T-cell (primary cell): ENCODE measurements at places on chromosomes 16 and 17. TPM values are rescaled to one million over a fixed set of nuclear protein-coding genes. Genes with fewer than 3 reads are reported as not detected.

DNA sequence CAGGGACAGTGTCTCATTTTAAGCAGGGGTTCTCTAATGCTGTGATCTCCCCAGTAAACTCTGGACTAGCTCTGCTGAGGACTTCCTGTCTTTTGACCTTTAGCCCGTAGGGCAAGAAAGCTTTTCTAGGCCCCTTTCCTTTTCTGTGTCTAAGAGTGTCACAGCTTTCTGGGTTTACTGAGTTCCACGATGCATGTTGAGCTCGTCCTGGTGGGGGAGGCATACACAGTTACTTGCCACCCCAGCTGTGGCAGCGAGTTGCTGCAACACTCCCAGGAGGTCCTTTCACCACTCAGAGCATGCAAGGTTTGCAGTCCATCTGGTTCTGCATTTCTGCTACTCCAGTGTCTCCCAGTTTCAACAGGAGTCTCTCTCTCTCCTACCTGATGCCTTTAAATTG is 23.7 kb downstream of the NOD2 start:
- no peak overlapping the region for H3K27ac ChIP-seq
- peaks cover 27% of the 10 kb centered on the region for H3K4me1 ChIP-seq
- H3K4me3 ChIP-seq = no peak overlapping the region
- no peak for DNase-seq
- no peaks in the 10 kb centered on the region for H3K27me3 ChIP-seq

GRCh38 chr17:81459224-81459623 is 53.4 kb downstream of the ACTG1 start:
- H3K4me3 ChIP-seq = no peak overlapping the region
- H3K27ac ChIP-seq = no peak overlapping the region
- H3K36me3 ChIP-seq = no peaks in the 10 kb centered on the region
- DNase-seq = no peak
- H3K27me3 ChIP-seq = peaks cover 27% of the 10 kb centered on the region

The SLC22A31 gene
- total RNA-seq = 2.7 TPM

- DNase-seq = peak; percentile 31
- H3K27me3 ChIP-seq = no peaks in the 10 kb centered on the region
- H3K36me3 ChIP-seq = no peaks in the 10 kb centered on the region
- no peak overlapping the region for H3K4me3 ChIP-seq
- no peak overlapping the region for H3K27ac ChIP-seq
These were observed 38.3 kb downstream of the ABCC12 start for GRCh38 chr16:48117217-48118105.

DNA sequence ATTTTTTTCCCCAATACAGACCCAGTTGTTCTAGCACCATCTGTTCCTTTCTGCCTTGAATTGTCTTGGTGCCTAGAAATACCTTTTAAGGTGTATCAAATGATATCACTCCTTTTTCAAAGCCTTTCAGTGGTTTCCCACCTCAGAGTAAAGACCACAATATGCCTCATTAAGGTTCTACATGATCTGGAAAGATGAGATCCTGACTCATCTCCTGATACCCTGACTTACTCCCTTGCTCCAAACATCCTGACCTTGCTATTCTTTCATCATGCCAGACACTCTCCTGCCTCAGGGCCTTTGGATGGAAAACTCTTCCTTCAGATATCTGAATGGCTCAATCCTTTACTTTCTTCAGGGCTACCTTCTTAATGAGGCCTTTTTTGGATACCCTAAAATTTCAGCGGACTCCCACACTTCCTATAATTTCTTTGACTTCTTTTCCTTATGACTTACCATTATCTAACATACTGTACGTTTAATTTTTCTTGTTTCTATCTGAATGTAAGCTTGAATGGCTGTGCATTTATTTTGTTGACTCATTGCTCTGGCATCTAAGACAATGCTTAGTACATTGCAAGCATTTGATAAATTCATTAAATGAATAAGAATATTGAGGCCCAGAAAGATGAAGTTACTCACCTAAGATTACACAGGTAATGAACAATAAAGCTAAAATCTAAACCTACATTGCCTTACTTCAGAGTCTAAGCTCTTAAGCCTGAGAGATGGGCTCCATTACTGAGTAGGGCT is 19.2 kb downstream of the FLOT2 start:
- H3K4me1 ChIP-seq = no peaks in the 10 kb centered on the region
- no peak overlapping the region for H3K27ac ChIP-seq
- peaks cover 12% of the 10 kb centered on the region for H3K36me3 ChIP-seq
- H3K4me3 ChIP-seq = no peak overlapping the region

The CCL1 gene
- not detected for total RNA-seq

DNA sequence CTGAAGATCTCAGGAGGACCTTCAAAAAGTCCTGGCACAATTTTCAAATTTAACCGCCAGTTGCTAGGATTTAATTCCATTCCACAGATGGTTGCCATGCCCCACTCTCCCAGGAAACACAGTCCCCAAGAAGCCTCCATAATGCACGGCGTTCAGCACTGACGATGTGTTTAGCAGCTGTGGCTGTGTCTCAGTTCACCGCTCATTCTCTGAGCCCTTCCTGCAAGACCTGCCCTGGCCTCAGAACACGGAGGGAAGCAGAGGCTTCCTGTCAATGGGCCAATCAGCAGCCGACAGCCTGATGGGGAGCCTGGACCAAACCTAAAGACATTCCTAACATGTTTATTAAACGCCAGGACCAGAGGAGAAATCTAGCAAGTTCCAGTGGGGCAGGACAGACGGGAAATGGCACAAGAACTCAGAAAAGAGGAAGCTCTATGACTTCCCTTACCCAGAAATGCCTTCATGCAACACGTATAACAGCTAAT is 4.9 kb downstream of the MYLK3 start:
- peaks cover 3% of the 10 kb centered on the region for H3K4me1 ChIP-seq
- no peaks in the 10 kb centered on the region for H3K27me3 ChIP-seq
- H3K36me3 ChIP-seq = no peaks in the 10 kb centered on the region
- no peak overlapping the region for H3K27ac ChIP-seq

The SUMO2 gene
- total RNA-seq = 253 TPM

DNA sequence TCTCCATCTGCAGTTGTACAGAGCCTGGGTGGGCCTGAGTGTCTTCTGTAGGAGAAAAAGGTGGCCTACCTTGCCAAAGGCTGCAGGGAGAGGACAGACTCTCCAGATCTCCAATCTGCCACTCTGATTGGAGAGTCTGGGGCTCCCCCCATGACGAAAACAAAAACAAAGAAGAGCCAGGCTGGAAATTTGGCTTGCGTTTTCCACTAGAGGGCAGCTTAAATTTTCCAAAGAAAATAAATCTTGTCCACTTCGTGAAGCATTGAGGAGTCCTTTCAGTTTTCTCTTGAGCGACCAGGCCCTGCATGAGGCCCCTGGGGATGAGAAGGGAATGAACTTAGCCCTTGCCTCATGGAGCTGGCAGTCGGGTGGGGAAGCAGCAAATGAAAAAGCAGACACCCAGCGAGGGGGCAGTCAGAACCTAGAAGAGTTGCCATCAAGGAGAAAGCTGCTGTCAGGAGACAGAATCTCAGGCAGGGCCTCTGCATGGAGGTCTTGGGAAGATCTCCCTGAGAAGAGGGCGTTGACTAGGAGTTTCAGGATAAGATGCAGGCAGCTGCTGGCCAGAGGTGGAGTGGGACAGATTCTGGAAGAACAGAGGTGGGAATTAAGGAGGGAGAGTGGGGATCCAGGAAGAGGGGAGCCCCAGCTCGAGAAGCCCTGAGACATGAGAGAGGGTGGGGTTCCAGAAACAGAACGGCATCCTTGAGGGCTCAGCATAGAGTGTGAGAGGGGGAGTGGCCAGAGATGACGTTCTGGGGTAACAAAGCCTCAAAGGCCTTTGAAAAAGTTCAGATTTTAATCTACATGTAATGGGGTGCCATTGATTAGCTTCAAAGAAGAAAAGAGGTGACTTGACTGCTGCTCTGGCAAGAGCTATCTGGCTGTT is 8.4 kb upstream of the SHCBP1 start:
- H3K4me3 ChIP-seq = no peak overlapping the region
- DNase-seq = no peak
- no peak overlapping the region for H3K27ac ChIP-seq

DNA sequence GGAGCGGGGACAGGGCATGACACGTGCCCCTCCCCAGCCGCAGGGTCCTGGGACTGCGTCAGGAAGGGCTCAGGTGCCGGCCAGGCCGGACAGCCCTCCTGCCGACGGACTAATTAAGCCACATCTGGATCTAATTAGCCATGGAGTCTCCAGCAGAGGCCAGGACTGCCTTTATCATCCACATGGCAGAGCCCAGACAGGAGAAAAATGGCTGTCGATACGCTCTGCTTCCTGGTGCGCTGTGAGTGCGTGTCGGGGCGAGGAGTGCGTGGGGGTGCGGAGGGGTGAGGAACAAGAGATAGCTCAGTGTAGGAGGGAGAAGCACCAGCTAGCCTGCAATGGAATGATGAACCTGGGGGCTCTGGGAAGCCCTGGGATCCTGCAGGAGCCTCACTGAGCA is 218.8 kb downstream of the IRF8 start:
- DNase-seq = no peak
- no peaks in the 10 kb centered on the region for H3K36me3 ChIP-seq
- H3K27me3 ChIP-seq = peaks cover 46% of the 10 kb centered on the region
- no peak overlapping the region for H3K4me3 ChIP-seq
- H3K4me1 ChIP-seq = no peaks in the 10 kb centered on the region

DNA sequence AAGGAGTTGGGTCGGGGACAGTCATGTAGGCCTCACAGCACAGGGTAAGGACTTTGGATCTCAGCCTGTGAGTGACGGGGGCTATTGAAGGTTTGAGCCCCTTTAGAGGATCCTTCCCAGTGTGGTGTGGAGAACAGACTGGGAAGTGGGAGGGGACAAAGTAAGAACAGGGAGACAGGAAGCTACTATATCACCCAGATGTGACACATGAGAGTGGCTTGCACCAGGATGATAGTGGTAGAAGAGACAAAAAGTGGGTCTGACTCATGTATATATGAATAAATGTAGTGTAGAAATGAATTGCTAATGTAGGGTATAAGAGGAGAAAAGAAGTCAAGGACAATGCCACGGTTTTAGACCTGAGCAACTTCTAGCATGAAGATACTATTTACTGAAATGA is 4.5 kb downstream of the NUP93 start:
- DNase-seq = no peak
- H3K36me3 ChIP-seq = peaks cover 9% of the 10 kb centered on the region
- H3K27ac ChIP-seq = no peak overlapping the region
- peaks cover 10% of the 10 kb centered on the region for H3K4me1 ChIP-seq
- no peaks in the 10 kb centered on the region for H3K27me3 ChIP-seq

DNA sequence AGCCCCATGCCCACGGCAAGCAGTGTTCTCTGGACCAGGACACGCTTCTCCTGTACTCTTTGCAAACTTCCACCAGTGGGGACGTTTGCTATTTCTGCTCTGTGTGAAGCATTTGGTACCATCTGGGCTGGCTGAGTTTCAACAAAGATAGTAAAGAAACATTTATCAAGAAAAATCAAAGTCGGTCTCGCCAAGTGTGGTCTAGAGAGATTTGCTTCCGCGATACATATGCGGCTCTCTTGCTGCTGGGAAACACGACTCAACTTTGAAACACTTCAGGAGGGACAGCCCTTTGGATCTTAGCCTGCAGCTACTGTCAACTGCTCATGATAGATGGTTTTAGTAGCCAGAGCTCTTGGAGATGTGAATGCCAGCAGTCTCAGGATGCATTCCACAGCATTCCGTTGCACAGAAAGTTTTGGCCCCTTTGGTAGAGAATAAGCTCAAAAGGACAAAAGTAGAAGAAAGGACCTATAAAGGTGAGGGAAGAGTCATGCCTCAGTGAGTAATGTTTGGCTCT is 168.2 kb upstream of the CACNG3 start:
- H3K4me1 ChIP-seq = no peaks in the 10 kb centered on the region
- no peak for DNase-seq
- no peaks in the 10 kb centered on the region for H3K27me3 ChIP-seq
- H3K36me3 ChIP-seq = no peaks in the 10 kb centered on the region

GRCh38 chr17:78459696-78460095 is 81.2 kb downstream of the PGS1 start:
- DNase-seq = no peak
- H3K27ac ChIP-seq = no peak overlapping the region
- no peaks in the 10 kb centered on the region for H3K4me1 ChIP-seq
- peaks cover 16% of the 10 kb centered on the region for H3K27me3 ChIP-seq
- H3K36me3 ChIP-seq = no peaks in the 10 kb centered on the region
- H3K4me3 ChIP-seq = no peak overlapping the region

DNA sequence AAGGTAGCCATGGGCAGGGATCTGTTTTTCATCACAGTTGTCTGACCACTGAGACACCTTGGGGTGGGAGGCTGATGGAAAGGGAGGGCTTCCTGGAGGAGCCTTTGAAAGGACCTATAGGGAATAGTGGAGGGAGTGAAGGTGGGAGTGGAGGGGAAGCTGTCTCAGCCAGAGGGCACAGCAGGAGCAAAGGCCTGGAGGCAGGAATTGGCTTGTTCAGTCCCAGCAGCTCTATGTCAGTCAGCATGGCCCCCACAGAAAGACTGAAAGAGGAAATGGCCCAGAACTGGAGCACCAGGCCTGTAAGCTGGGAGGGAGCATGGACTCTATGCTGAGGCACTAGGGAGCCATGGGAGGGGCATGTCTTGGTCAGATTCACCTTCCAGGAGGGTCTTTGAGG is 12.8 kb upstream of the CBFB start:
- H3K36me3 ChIP-seq = no peaks in the 10 kb centered on the region
- H3K27ac ChIP-seq = no peak overlapping the region
- no peaks in the 10 kb centered on the region for H3K27me3 ChIP-seq
- H3K4me3 ChIP-seq = no peak overlapping the region
- no peak for DNase-seq
- peaks cover 16% of the 10 kb centered on the region for H3K4me1 ChIP-seq

- H3K4me1 ChIP-seq = peaks cover 21% of the 10 kb centered on the region
- no peaks in the 10 kb centered on the region for H3K36me3 ChIP-seq
- H3K4me3 ChIP-seq = no peak overlapping the region
- H3K27me3 ChIP-seq = no peaks in the 10 kb centered on the region
- DNase-seq = no peak
These were observed 12.7 kb upstream of the HERPUD1 start for GRCh38 chr16:56919099-56919800.

DNA sequence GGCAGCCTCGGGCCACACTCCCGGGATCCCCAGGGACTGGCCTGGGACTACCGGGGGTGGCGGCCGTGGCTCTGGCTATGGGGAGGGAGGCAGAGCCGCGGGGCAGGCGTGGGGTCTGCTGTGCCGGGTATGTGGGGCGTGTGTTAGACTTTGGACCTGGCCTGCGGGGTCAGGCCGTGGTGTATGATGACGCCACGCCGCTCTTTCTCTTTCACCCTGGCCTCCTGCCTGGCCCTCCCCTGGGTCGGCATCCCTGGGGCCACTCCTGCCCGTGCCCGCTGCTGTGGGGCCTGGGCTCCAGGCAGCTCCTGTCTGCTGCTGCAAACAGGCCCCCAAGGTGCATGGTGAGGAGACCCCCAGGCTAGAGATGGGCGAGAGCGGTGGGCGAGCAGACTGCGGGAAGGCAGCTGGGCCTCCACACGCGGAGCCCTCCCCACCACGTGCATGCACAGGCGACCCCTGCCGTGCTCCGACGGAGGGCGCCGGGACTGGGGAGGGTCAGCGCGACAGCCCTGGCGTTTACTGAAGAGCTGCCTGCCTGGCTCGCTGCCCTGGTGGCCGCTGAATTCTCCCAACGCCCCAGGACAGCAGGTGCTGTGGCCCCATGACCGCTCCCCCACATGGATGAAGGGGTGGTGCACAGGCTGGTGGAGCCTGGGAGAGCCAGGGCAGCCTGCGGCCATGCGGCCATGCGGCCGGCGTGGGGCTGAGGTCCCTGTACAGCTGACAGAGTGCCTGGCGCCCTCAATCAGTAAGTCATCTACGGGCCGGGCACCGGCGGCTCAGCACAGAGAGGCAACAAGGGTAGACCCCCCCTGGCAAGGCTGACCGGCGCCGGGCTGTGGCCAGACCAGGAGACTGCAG is 16.0 kb downstream of the CAPN15 start:
- peaks cover 8% of the 10 kb centered on the region for H3K36me3 ChIP-seq
- no peaks in the 10 kb centered on the region for H3K27me3 ChIP-seq
- no peak overlapping the region for H3K27ac ChIP-seq
- peaks cover 11% of the 10 kb centered on the region for H3K4me1 ChIP-seq

The TP53TG3F gene
- 0.32 TPM for total RNA-seq
